Stimulated activated CD8-positive, alpha-beta memory T cell treated with anti-CD3 and anti-CD28 coated beads, Interleukin-4, amount 100 ng/mL, for 4 hours (primary cell): ENCODE measurements at places on chromosomes 3 and 15.

DNA sequence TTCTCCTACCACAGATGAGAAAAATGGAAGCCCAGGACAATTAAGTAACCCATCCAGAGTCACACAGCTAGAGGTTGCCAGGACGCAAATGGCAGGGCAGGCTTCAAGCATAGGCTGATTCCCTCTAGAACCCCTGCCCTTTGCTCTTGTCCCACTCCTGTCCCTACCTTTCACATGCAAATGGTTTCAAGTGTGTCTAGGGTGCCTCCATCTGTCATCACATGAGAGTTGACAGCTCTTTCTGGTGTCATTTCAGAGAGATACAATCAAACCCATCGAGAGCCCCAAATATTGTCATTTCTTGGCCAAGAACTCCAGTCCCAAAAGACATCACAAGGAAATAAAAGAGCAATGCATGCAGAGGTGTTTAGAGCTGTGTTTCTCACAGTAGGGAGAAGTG is 23.7 kb downstream of the CCDC12 start:
- DNase-seq: no peak

DNA sequence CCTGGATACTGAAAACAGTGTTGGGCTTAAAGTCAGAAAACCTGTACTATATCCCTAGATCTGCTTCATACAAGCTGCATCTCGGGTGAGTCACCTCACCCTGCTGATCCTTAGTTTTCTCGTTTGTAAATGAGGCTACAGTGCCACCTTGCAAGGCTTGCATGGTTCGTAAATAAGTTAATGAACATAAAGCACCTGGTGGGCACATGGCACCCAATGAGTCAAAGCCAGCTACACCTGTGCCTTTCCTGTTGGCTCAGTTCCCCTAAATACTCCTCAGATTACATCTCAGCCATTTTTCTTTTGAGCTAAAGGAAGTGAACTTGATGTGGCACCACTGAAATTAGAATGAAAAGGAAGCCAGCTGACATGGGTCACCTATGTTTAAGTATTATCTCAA is 26.5 kb downstream of the RTP1 start:
- DNase-seq: no peak

DNA sequence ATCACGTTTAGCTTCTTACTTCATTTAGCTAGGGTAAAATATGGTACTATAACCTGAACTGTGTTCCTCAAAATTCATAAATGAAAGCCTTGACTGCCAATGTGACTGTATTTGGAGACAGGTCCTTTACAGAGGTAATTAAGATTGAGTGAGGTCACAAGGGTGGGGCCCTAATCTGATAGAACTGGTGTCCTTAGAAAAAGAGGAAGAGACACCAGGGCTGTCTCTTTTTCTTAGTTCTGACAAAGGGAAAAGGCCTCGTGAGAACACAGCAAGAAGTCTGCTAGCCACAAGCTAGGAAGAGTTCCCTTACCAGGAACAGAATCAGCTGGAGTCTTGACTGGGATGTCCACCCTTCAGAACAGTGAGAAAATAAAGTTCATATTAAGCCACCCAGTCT is 162.7 kb downstream of the GMNC start:
- no peak for DNase-seq

- no peak for DNase-seq
Observed at GRCh38 chr3:177145954-177146353, 51.3 kb downstream of the TBL1XR1 start.

- DNase-seq: no peak
Observed at GRCh38 chr3:50287262-50287661, 5.0 kb downstream of the IFRD2 start.

DNA sequence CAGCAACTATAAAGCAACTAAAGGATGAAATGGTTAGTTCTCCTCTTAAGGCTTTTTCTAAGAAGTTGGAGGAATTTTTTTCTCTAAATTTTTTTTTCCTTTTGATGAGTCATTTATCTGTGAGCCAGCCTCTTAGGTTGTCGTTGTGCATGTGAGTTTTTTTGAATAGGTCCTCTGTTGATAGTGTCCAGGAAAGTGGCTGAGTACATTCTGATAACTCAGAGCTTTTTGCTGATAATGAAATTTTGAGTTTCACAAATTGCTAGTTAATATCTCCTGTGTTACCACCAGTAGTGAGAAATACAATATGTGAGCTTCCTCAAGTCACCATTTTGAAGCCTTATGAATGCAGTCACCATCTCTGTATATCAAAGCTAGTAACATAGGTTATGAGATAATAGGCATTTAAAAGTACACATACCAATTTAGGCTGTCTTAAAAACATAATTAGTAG is 7.1 kb upstream of the LXN start:
- DNase-seq: no peak

DNA sequence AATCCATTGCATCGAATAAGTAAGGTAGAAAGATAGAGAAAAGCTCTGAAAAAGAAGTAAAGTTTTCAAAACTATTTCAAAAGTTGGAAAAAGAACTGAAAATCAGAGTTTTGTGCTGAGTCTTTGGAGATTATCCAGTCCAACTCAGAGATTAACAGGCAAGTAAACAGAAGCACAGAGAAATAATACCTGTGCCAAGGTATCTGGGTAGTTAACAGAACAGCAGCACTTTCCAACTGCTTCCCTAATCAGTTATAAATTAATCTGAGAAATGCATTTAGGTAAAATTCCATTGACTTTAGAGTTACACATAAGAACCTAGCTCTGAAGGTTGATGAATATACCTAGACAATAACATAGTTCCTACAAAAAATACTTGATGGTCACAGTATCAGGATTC is 355.3 kb downstream of the TBC1D5 start:
- DNase-seq: no peak

DNA sequence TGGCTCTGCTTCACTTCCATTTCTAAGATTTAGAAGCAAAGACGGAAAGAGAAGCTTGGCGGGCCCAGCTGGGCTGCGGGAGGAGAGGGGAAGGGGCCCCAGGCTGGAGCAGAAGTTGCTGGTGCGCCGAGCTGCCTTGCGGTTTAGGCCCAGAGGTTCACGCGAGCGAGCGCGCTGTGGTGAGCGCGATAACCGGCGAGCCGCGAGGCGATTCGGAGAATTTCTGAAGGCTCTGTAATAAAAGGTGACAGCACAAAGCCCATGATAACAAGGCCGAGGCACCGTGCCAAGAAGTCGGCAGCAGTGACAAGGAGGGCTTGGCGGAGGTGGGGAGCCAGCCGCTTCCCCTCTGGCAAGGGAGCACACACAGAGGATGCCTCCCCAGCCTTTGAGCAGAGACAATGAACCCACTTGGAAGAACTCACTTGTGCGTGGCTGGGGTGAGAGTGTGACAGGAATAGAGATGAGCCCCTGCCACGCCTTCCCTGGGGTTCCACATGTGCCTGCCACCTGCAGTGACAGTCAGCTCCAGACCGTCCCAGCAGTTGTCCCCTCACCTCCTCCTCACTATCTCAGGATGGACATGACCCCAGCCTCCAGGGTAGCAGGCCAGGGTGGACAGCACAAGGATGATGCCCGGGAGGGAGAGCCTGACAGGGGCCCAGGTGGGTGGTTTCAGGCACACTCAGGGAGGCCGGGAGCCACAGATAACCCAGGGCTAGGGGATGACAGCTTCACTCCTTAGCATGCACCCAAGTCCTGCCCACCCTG is 315.2 kb downstream of the UACA start:
- DNase-seq: no peak

GRCh38 chr15:30791239-30792175 is 112.2 kb upstream of the FAN1 start:
- no peak for DNase-seq

DNA sequence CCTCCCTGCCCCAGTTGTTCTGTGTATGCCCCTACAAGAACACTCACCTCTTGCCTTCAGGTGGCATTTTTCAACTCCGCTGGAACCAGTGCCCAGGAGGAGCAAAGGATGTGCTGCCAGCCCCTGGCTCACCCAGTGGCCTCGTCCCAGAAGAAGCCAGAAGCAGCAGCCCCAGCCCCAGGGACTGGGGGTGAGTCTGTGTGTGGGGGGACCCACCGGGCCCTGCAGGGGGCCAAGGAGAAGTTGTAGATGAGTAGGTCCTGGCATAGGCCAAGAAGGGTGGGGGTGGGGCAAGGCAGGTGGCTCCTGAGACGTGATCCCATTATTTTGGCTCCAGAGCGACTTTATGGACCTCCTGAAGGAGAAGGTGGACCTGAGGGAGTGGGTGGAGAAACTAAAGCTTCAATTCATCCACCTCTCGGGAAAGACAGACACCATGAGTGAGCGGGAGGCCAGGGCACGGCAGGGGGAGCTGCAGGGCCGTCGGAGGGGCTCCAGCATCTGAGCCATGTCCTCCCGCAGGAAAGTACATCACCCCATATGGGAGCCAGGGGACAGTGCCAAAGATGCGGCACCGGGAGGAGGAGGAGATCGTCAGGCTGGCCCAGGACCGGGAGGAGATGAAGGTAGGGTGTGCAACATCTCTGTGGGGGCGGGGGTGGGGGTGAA is 29.3 kb downstream of the NGRN start:
- DNase-seq: no peak

GRCh38 chr3:178172121-178172520 is 364.1 kb upstream of the KCNMB2 start:
- no peak for DNase-seq

- DNase-seq: no peak
Observed at GRCh38 chr3:136311968-136312367, 61.8 kb downstream of the PCCB start.

- DNase-seq: no peak
Observed at GRCh38 chr3:29531644-29532043, 250.8 kb downstream of the RBMS3 start.

- DNase-seq: no peak
Observed at GRCh38 chr3:132311316-132311715, 5.9 kb upstream of the ACP3 start.

DNA sequence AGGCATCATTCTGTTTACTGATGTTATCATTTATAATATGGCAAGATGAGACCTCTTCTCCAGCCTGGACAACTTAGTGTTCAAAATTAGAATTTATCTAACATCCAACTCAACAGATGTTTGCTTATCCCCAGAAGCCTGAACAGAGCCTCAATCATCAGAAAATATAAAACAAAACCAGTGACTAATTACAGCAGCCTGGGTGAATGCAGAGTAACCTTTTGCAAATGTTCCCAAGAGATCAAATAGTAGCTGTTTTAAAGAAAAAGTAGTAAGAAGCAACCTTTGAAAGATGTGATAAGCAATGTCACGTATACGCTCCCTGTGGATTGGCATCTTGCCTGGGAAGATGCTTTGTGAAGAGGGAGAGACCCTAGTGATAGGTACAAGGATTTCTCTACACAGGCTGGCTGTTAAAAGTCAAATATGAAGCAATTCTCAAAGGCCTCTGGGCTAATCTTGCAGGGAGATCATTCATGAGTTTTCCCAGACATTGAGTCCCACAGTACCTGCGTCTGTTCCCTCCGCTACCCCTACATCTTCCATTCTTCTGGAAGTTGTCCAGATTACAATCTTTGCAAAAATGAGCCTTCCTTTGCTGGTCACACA is 39.3 kb upstream of the PRICKLE2 start:
- DNase-seq: no peak

- peak; percentile 64 for DNase-seq
Observed at GRCh38 chr3:50572158-50572557, 2.8 kb downstream of the HEMK1 start.

DNA sequence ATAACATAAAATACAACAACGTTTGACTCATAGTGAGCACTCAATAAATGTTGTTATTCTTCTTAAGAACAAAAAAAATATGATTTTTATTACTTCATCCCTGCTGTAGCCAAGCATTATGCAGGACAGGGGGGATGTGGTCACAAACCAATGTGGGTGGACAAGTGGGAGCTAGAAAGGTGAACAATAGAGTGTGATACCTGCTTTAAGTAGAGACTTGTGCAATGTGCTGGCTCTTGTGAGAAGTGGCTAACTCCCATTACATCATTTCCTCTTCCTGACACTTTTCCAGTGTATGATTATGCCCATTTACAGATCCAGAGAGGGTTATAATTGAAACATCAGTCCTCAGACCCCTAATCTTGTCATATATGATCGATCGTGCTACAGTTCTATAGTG is 193.6 kb downstream of the UBE2E2 start:
- DNase-seq: no peak

GRCh38 chr3:37141676-37142075 is 32.7 kb downstream of the LRRFIP2 start:
- DNase-seq: no peak

GRCh38 chr15:93271871-93272270 is 182.9 kb upstream of the RGMA start:
- DNase-seq: no peak

- no peak for DNase-seq
Observed at GRCh38 chr15:61951949-61952348, 108.3 kb downstream of the VPS13C start.

DNA sequence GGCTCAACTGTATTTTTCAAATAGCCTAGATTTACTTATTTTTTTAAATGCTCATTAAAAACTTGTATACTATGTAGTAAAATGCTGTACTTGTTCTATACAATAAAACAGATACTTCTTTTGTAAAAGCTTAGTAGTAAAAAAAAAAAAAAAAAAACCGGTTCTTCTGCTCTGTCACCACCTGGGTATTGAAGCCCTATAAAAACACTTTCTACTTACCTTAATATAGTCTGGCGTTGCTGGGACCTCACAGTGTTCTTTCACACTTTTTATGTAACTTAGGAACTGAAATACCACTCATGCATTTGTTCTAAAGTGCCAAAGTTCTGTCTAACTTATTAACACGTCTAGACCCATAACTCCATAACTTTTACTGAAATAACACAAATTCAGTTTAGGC is 61.4 kb downstream of the TASOR start:
- DNase-seq: no peak

- DNase-seq: no peak
Observed at GRCh38 chr3:14120111-14120920, 4.4 kb downstream of the CHCHD4 start.

DNA sequence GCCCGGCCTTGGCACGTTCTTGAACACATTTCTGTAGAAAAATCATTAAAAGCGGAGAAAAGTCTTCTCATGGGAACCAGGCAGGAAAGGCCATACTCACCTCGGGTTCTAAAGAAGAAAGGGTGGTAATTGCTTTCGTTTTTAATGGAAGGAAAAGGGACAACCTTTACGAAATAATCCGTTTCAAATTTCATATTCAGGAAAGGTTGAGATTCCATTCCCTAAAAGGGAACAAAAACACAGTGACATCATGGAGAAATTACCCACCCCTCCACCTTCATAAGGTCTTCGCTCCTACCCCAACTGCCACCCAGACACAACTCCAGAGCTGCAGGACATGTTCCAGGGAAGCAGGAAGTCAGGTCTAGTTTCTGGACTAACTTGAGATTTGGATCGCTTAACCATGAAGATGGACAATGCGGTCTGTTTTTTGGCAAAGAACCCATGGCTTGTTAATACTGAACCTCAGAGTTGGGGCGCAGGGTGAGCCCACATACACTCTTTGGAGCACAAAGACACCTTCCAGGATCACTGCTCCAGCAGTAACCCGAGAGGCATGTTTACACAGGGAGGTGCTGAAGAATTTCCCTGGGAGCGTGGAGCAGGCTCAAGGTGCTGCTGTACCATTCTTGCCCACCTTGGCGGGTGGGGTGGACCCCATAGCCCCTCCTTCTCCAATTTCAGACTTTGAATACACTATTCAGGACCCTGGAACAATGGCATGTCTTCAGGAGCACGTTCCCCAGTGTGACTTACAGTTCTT is 49.2 kb downstream of the SPATA12 start:
- no peak for DNase-seq
